Suprapubic skin (tissue), 4 donors: ENCODE measurements at places on chromosomes 2 and 18. TPM values are rescaled to one million over a fixed set of nuclear protein-coding genes. Genes with fewer than 3 reads are reported as not detected.

- no peak for DNase-seq
Observed at GRCh38 chr2:222884805-222885424, 24.1 kb downstream of the ACSL3 start.

GRCh38 chr2:63680455-63680854 lies 91.7 kb downstream of the MDH1 start:
- no peak for DNase-seq

DNA sequence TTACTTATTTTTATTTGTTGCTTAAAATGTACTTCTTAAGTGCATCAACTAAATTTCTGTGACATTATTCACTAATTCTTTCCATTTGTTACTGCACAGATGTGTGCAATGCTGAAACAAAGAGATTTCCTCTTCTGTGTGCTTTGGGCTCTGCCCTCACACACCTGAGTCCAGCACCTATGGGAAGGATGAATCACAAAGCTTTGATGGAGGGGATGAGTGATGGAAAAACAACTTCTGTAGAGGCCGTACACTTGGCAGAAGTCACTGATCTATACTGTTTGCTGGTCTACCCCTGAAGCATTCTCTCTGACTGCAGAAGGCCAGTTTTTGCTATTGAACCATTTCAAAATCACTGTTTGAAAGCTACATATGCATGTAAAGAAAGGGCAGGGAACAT lies 178.4 kb downstream of the ZEB2 start:
- DNase-seq = no peak

GRCh38 chr2:98346311-98347236 lies at the start of gene CNGA3:
Gene CNGA3, plus strand, starts transcription at chr2:98346456. Its CDS starts 23,520 bp downstream, at chr2:98369976.
- DNase-seq = no peak

WDPCP gene
- total RNA-seq = 9.7 TPM

DNA sequence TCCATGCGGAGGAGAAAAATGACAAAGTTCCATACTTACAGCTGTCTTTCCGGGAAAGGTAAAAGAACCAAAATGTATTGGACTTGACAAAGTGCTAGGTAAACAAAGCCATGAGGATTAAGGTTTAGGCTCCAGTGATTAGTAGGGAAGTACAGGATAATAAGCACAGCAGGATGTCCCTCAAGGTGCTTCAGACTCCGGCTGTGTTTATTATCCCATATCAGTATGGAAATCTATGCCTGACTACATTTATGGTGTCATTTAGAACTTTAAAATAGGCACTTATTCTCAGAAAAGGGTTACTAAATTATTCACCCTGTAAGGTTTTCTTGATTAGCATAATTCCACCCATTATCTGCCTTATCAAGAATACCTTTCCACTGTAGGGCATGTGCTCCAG lies 136.3 kb upstream of the CCDC68 start:
- DNase-seq = no peak

GRCh38 chr2:11698009-11698922 lies 28.3 kb upstream of the NTSR2 start:
- peak; percentile 92 for DNase-seq

DNA sequence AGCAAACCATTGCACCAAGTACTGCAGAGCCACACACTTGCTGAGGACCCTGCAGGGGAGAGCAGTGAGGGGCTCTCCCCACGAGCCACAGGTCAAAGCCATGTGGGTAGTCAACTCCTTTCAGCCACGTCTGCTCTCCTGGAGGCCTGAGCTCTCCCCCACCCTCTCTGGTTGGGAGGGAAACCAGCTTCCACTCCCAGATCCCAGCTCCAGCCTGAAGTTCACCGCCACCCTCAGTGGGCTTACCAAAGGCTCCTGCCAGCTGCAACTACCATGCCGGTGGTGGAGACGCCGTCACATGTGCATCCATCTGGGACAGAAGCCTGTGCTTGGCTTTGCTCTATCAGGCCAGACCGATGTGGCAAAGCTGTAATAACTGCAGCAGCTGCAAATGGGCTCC lies 521.5 kb upstream of the RAB6C start:
- no peak for DNase-seq

BCL11A gene
- total RNA-seq = 76.3 TPM

LIPG gene
- 8.3 TPM for total RNA-seq

SLC11A1 gene
- 0.78 TPM for total RNA-seq

- no peak for DNase-seq
Observed at GRCh38 chr2:173076581-173077345, 1.1 kb downstream of the MAP3K20 start.

AP1S3 gene
- 3.4 TPM for total RNA-seq

- no peak for DNase-seq
Observed at GRCh38 chr2:238487652-238488346, 61.1 kb downstream of the ASB1 start.

ANKRD62 gene
- 0.16 TPM for total RNA-seq

FIGN gene
- total RNA-seq = 1.6 TPM

DNA sequence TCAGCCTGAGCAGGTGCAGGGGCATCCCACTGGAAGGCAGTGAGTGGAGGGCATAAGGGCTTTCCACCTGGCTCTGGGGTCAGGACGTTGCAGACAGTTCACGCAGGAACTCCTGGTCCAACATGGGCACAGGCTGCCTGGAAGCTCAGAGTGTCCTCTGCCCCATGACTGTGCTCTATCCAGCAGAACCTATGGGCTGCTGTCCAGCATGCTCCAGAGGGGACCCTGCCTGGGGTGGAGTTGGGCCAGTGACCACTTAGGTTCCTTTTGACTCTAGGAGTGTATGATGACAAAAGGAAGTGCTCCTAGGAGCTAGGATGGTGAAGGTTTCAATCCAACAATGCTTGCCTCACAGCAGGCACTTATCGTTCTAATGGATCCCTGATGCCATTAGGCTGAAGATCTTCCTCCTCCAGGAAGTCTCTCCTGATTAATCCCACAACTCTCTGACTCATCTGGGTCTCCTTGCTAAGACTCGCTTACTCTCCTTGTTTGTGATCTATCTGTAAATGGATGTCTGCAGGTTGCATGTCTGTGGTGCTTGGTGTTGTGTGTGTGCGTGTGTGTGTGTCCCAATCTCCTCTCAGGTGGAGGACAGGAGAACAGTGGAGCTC lies 224.0 kb downstream of the CELF4 start:
- DNase-seq = no peak

KLHL41 gene
- 1.2 TPM for total RNA-seq

DNA sequence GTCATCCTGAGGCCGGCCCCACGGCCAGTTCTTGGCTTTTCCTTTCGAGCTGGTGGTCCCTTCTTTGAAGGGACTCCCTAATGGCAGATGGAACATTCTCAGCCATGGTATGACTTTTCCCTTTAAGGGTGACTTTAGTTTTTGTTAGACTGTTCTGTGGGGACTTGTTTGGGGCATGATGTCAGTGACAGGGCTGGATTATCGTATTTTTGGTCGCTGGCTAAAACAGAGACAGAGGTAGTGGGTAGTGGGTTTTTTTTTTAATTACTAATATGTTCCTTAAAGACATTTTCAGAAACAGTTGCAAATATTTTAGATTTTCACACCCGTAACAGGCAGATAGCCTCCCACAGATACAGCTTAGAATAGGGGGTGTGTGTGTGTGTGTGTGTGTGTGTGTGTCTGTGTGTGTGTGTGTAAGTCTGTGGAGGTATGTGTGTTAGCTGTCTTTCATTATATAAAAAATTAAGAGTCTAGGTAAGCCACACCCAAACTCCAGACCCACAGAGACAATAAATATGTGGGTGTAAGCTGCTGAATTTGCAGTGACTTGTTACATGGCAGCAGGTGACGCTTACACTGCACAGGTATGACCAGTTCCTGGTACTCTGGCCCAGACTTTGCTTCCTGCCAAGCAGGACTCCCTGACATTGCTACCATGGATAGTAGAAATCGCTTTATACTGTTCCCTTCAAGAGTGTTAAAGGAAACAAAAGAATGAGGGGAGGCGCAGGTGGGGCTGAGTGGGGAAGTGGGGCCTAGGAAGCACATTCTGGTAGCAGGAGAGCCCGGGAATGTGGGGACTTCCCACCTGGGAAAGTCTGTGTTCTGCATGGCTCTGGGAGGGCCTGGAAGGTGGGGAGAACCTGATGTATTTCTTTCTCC lies 20.9 kb downstream of the NCK2 start:
- no peak for DNase-seq

SELENOI gene
- total RNA-seq = 41.9 TPM

DNA sequence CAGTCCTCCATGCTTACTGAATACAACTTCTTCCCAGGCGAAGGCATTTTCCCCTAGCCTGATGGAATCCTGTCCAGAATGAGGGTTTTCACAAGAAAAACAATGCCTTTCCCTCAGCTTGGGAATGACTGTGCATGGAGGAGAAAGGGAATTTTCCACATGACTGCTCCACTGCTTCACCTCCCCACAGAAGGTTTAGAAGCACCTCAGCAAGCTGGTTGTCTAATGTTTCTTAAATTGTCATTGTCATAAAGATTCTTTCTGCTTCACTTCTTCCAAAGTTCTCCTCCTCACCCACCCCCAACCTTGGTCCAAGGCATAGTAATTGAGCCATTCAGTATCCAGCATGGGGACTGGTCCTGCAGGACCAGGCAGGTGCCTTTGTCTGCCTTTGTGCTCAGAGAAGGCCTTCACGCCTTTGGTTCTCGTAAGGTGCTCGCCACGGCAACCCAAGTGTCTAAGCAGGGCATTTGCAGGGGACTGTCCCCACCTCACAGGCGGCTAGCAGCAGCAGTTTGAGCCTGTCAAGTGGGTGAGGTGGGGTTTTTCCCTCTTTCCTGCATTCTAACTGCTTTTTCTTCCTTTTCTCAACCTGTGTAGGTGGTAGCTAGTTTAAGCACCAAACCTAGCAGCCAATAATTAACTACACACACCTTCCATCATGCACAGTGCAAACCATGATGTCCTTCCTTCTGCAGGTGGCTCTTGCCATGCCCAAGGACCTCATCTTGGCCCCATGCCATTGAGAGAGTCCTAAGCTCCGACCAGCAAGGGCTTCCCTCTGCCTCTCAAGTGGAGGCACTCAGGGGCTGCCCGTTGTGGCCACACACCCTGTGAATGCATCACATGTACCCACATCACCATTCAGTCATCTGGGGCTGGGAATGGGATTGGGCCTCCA lies 65.7 kb upstream of the BCL2L11 start:
- no peak for DNase-seq

SULT1C4 gene
- total RNA-seq = 0.48 TPM

DNA sequence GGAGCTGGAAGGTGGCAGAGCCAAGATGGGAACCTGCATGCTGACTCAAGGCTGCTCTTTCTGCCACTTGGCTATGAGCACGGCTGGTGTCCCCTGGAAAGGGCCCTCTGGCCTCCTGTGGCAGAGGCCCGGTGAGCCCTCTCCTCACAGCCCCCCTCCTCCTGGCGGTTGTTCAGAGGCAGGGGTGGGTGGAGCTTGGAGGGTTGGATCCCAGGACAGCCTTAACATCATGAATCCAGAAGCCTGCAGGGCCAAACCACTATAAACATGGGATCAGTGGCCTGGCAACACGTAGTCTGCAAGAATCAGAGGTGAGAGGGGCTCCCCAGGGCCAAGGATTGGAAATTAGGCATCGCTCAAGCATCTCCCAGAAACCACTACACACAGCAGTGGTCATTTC lies 48.5 kb upstream of the LOXHD1 start:
- no peak for DNase-seq

CHRND gene
- not detected for total RNA-seq

- DNase-seq = no peak
Observed at GRCh38 chr2:28357948-28358667, 34.5 kb upstream of the FOSL2 start.

PTCD3 gene
- 165 TPM for total RNA-seq

GRCh38 chr18:48328473-48329210 lies 80.5 kb downstream of the ZBTB7C start:
- no peak for DNase-seq

ITGB6 gene
- 13.8 TPM for total RNA-seq

- no peak for DNase-seq
Observed at GRCh38 chr2:193900292-193900691, 1705.6 kb upstream of the TMEFF2 start.

FLACC1 gene
- not detected for total RNA-seq

DNA sequence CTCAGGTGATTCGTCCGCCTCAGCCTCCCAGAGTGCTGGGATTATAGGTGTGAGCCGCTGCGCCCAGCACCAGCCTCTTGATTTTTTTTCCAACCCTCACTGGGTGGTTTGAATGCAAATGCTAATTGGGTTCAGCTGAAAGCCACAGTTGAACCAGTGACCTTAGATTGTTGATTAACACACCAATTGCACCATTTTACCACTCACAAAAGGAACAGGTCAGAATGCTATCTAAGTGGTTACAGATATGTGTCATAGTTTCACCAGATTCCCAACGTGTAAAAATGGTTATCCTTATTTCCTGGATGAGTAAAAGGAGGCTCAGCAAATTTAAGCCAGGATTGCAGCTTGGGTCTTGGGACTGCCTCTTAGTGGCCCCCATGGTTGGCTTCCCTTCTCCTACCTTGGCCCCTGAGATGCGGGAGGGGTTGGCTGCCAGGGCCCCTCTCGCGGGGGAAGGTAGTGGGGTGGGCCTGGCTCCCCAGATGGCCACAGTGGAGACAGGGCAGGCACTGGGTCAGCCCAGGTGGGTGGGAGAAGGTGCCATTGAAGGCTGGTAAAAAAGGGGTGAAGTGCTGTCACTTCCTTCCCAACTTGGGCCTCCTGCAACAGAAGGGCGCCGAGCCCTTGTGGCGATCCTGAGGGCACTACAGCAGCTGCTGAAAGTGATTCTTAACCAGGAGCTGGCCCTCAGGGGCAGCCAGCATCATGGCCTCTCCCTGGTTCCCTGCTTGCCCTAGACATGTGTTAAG lies 164.9 kb upstream of the HAAO start:
- no peak for DNase-seq

DNA sequence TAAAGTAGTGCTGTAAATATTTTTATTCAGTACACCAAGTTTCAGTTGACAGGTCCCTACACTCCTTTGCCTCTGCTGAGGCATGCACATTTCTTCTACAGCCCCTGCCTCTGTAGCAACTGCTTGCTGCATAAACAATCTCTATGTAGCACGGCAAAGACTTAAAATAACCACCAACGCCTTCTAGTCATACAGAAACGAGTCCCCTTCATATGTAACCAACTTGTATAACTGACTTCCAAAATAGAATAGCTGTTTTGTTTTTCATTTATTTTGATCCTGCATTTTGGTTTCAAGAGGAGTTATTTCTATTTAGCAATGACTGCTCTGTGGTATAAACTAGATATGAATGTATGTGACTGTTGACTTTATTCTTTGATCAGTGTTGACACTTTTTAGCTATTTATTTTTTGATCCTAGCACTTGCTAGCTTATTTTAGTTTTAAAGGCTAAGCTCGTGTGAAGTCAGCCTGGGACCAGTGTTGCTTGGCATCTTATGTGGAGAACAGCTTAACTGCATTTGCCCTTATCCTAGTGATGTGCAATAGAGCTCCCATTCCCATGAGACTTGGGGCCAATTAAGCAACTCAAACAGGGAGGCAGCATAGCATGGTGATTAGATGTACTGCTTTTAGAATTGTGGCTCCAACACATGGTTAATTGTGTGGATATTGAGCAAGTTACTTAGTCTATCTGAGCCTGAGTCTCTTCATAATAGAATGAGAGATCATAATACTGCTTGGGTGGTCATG lies 79.6 kb downstream of the HRH4 start:
- DNase-seq = no peak

GRCh38 chr2:47155091-47155876 lies at the start of gene STPG4:
Gene STPG4, minus strand, starts transcription at chr2:47155308. Its CDS starts 57 bp downstream, at chr2:47155251.
- DNase-seq = no peak
